Uterine smooth muscle cell (primary cell): ENCODE measurements at places on chromosomes 4 and X. TPM values are rescaled to one million over a fixed set of nuclear protein-coding genes. Genes with fewer than 3 reads are reported as not detected.

HMGB2 gene
- total RNA-seq: 125 and 302 TPM in 2 replicates

SGCB gene
- total RNA-seq: 36.7 and 40.9 TPM in 2 replicates

ADH4 gene
- total RNA-seq: not detected in 2 replicates

HHIP gene
- 1.4 and 3.7 TPM in 2 replicates for total RNA-seq

ENAM gene
- under 0.01 TPM in 1 of 2 replicates, not detected in the other for total RNA-seq

SPARCL1 gene
- 0.22 and 2.1 TPM in 2 replicates for total RNA-seq

ZNF630 gene
- total RNA-seq: 1.00 and 1.5 TPM in 2 replicates

XAGE5 gene
- total RNA-seq: not detected in 2 replicates
